Spinal cord (tissue), 10 donors: ENCODE measurements at places on chromosomes 1 and 21. TPM values are rescaled to one million over a fixed set of nuclear protein-coding genes. Genes with fewer than 3 reads are reported as not detected.

AADACL3 gene
- total RNA-seq: not detected

LMX1A gene
- 0.40 TPM for total RNA-seq

DNA sequence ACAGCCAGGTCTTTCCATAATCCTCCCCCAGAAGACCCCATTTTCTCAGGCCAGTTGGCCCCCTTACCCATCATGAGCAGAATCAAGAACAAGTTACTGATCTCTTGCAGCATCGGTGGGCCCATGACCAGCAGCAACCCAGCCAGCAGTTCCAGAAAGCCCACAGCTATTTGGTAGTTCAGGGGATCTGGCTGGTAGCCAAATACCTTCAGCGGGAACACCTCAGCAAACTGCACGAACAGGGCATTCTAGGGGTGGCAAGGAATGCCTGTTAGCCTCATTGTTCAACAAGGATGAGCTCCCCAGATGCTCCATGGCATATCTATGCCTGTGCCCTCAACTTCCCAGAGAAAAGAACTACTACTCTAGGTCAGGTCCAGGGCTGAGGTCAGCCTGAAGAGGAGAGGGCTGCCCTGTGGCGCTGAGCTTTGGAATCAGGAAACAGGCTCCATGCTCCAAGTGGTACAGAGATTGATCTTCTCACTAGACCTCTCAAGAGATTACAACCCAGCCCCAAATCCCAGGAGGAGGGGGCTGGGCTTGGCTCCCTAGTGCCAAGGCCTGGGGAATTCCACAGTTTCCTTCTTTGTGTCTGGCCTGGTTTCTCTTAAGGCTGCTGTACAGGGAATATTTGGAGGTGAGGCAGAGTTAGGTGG, 1.3 kb downstream of the TMEM35B start:
- no peak for DNase-seq
- peaks cover 10% of the 10 kb centered on the region for H3K4me1 ChIP-seq
- H3K27ac ChIP-seq: peak overlapping the region; percentile 75
- H3K36me3 ChIP-seq: no peaks in the 10 kb centered on the region

GRCh38 chr1:78570539-78570938, 49.7 kb upstream of the IFI44L start:
- no peak for DNase-seq
- no peak overlapping the region for H3K4me3 ChIP-seq
- H3K4me1 ChIP-seq: no peaks in the 10 kb centered on the region
- no peaks in the 10 kb centered on the region for H3K36me3 ChIP-seq
- H3K27me3 ChIP-seq: no peaks in the 10 kb centered on the region
- no peak overlapping the region for H3K27ac ChIP-seq

GRCh38 chr1:11654137-11654938, at the start of the genes FBXO2 and FBXO44:
Gene FBXO2, minus strand, starts transcription at chr1:11654429. Its CDS starts 89 bp downstream, at chr1:11654340.
Gene FBXO44, plus strand, starts transcription at chr1:11654877. Its CDS starts 959 bp downstream, at chr1:11655836.
- no peak within 1 kb of the TSS for H3K27ac ChIP-seq
- peaks cover 41% of the 10 kb centered on the region for H3K36me3 ChIP-seq
- peaks cover 17% of the 10 kb centered on the region for H3K27me3 ChIP-seq
- peaks cover 49% of the 10 kb centered on the region for H3K4me1 ChIP-seq

FAM151A gene
- total RNA-seq: not detected

DNA sequence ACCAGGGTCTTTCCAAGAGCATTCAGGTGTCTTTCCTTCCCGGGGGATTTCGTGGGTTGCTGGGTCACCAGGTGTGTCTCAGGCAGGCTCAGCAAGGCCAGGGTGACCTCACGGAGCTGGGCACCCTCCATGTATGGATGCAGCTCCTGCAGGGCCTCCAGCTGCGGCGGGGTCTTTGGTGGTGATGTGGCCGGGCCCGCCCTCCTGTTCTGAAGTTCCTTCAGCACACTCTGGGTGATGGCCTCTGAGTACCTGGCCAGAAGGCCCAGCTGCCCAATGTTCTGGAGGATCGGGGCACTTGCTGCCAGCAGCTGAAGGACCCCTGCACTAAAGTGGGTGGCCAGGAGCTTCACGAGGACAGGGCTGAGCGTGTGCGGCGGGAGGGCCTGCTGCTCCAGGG, 45.5 kb downstream of the URB1 start:
- H3K4me3 ChIP-seq: no peak overlapping the region
- no peaks in the 10 kb centered on the region for H3K4me1 ChIP-seq
- no peak overlapping the region for H3K27ac ChIP-seq
- H3K36me3 ChIP-seq: peaks cover 82% of the 10 kb centered on the region
- no peaks in the 10 kb centered on the region for H3K27me3 ChIP-seq
- no peak for DNase-seq

DNA sequence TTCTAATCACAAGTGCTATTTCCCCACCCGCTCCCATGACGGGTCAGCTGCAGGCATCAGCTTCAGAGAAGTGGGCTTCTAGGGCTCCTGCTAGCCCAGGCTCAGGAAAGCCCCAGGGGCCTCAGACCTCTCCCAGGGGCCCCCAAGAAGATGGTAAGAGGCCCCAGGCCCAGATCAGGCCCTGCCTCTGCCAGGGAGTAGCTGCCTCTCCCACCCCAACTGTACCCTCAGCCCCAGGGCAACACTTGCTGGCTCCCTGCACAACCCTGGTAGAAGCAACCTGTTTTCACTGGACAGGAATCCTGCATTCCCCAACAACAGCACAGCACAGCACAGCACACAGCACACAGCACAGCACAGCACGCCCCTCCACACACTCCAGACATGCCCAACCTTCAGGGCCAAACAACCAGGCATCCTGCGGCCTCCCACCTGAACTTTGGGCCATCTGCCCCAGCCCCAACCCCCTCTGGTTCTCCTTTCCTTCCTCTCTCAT, 6.5 kb downstream of the BLACAT1 start:
- H3K4me3 ChIP-seq: no peak overlapping the region
- H3K4me1 ChIP-seq: peaks cover 79% of the 10 kb centered on the region
- peaks cover 15% of the 10 kb centered on the region for H3K36me3 ChIP-seq
- H3K27me3 ChIP-seq: peaks cover 19% of the 10 kb centered on the region
- H3K27ac ChIP-seq: no peak overlapping the region

LHX4 gene
- total RNA-seq: 0.39 TPM

GRCh38 chr1:240046000-240046399, 45.7 kb upstream of the FMN2 start:
- no peaks in the 10 kb centered on the region for H3K27me3 ChIP-seq
- no peaks in the 10 kb centered on the region for H3K4me1 ChIP-seq
- H3K4me3 ChIP-seq: no peak overlapping the region
- H3K27ac ChIP-seq: no peak overlapping the region

GRCh38 chr1:193443886-193444285, 257.5 kb upstream of the B3GALT2 start:
- no peaks in the 10 kb centered on the region for H3K4me1 ChIP-seq
- H3K4me3 ChIP-seq: no peak overlapping the region
- no peaks in the 10 kb centered on the region for H3K36me3 ChIP-seq
- no peak for DNase-seq
- H3K27me3 ChIP-seq: no peaks in the 10 kb centered on the region

DNA sequence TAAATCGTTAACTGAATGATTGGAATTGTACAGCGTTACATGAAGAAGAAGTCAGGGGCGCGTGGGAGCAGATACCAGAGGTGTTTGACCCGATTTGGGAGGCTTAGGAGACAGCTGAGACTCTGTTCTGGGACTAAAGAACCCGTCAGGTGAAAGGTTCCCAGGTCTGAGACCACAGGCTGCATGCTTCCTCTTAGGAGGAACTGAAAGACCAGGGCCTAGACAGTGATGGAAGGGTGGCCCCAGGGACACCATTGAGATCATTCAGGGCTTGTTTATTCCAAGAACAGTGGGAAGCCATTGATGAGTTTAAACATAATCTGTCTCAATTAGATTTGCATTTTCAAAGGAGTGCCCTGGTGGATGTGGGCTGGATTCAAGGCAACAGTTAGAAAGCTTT, 904 bp downstream of the KLF17 start:
- no peaks in the 10 kb centered on the region for H3K27me3 ChIP-seq
- H3K4me1 ChIP-seq: no peaks in the 10 kb centered on the region
- no peak for DNase-seq
- no peaks in the 10 kb centered on the region for H3K36me3 ChIP-seq
- no peak overlapping the region for H3K4me3 ChIP-seq

FCRL1 gene
- 2.1 TPM for total RNA-seq

ICOSLG gene
- 1.5 TPM for total RNA-seq

VWA1 gene
- total RNA-seq: 11.4 TPM

DNA sequence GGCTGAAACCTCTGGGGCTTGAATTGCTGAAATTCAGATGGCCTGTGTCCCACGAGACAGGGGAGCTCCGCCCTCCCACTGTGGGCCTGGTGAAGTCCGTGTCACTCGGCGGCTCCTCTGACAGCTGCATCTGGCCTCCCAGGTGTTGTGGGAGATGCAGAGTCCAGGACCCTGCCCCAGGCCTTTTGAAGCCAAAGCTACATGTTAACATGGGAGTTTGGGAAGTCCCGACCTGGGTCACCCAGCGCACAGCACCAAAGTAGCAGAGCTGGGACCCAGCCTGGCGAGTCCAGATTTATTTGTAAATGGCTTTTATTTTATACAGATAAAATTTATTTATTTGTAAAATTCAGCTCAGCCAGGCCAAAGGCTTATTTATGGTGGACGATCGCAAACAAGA, 28.9 kb downstream of the SLC37A1 start:
- no peak overlapping the region for H3K4me3 ChIP-seq
- H3K27me3 ChIP-seq: no peaks in the 10 kb centered on the region
- H3K27ac ChIP-seq: no peak overlapping the region
- peaks cover 53% of the 10 kb centered on the region for H3K36me3 ChIP-seq
- H3K4me1 ChIP-seq: peaks cover 3% of the 10 kb centered on the region
- no peak for DNase-seq

DNA sequence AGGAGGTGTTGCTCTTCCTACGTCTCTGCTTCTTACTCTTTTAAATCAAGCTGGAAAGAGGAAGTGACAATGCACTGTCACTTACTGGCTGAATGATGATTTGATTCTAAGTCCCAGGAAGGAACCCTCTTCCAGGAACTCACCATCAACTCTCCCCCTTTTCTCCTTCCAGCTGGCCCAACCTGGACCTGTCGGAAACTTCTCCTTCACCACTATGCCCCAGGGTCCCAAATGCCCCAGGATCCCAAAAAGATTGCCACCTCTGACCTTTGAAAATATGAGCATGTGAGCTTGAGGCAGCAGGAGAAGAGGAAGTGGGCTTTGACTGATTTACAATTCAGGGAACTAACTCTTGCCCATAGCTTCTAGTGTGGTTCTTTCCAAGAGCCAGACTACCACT, 5.3 kb upstream of the ADAMTS5 start:
- H3K27me3 ChIP-seq: peaks cover 10% of the 10 kb centered on the region
- H3K4me1 ChIP-seq: peaks cover 5% of the 10 kb centered on the region
- H3K36me3 ChIP-seq: no peaks in the 10 kb centered on the region
- H3K4me3 ChIP-seq: no peak overlapping the region
- H3K27ac ChIP-seq: no peak overlapping the region

FYB2 gene
- total RNA-seq: 2.4 TPM

GRCh38 chr1:203033287-203033686, 7.0 kb downstream of the PPFIA4 start:
- H3K4me3 ChIP-seq: no peak overlapping the region
- DNase-seq: no peak
- peaks cover 8% of the 10 kb centered on the region for H3K36me3 ChIP-seq

DNA sequence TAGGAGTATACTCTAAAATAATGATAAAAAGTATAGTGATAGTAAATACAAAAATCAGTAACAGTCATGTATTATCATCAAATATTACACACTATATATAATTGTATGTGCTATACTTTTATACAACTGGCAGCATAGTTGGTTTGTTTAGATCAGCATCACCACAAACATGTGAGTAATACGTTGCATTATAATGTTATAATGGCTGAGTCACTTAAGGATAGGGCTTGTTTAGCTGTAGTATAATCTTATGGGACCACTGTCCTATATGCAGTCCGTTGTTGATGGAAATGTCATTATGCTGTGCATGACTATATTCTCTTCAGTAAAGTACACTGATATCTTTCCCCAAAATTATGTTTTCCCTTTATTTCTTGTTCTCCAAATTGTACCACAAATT, 92.8 kb downstream of the LYPLAL1 start:
- H3K4me3 ChIP-seq: no peak overlapping the region
- no peak for DNase-seq
- H3K36me3 ChIP-seq: no peaks in the 10 kb centered on the region
- H3K4me1 ChIP-seq: peaks cover 3% of the 10 kb centered on the region

DNA sequence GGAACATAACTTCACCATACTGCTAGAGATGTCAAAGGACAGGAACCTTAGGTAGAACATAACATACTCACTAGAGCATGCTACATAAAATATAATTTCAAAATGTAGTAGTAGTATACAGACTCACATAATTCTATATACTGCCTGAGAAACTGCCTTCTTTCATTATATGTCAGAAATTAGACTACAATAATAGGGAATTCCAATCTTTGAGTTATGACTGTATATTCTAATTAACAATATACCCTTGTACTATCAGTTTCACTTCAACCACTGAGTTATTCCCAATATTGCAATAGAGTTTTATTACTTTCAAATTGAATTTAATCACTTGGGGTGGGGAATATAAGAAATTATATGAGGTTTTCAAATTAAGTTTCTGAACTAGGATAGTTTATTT, 44.0 kb downstream of the OMA1 start:
- no peak overlapping the region for H3K4me3 ChIP-seq
- H3K27ac ChIP-seq: no peak overlapping the region
- no peak for DNase-seq
- no peaks in the 10 kb centered on the region for H3K36me3 ChIP-seq

DNA sequence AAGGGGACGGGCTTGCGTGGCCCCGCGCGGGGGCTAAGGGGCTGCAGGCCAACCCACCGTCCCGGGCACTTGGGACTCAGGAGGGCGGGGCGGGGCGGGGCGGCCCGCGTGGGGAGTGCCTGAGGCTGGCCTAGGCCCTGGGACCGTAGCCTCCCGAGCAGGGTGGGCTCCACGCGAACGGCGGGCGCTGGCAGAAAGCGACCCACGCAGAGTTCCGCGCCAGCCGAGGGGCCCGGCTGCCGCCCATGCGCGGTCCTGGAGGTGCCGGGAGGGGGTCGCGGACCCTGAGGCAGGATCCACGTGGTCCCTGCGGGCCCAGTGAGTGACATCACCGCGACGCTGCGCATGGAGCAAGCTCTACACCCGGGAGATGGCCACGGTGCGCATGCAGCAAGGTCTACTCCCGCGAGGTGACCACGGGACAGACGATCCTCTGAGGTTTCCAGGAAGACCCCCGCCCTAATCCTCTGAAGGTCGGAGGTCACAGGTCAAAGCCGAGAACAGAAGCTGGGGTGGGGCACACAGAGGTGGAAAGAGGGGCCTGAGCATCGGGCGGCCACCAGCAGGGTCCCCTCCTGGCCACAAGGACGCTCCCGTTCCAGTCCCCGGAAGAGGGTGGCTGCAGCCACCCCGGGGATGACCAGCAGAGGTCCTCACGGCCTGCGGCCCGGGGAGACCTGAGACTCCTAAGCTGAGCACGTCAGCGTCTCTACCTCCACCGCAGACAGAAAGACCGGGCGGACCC, 13.5 kb upstream of the SLC19A1 start:
- H3K27ac ChIP-seq: peak overlapping the region; percentile 92
- peaks cover 29% of the 10 kb centered on the region for H3K4me1 ChIP-seq

- peaks cover 59% of the 10 kb centered on the region for H3K36me3 ChIP-seq
- no peaks in the 10 kb centered on the region for H3K27me3 ChIP-seq
- no peak for DNase-seq
- H3K4me3 ChIP-seq: no peak overlapping the region
- H3K27ac ChIP-seq: no peak overlapping the region
Observed at GRCh38 chr1:109493227-109493626, 667 bp upstream of the CYB561D1 start.

PPOX gene
- total RNA-seq: 47.9 TPM
